ENCODE measurements at places on chromosomes 3 and 15.

- no peak for DNase-seq
These were observed 50.9 kb downstream of the DPH6 start for GRCh38 chr15:35495080-35495479.

GRCh38 chr3:64783200-64783599 lies 95.4 kb upstream of the ADAMTS9 start:
- DNase-seq, result no peak

DNA sequence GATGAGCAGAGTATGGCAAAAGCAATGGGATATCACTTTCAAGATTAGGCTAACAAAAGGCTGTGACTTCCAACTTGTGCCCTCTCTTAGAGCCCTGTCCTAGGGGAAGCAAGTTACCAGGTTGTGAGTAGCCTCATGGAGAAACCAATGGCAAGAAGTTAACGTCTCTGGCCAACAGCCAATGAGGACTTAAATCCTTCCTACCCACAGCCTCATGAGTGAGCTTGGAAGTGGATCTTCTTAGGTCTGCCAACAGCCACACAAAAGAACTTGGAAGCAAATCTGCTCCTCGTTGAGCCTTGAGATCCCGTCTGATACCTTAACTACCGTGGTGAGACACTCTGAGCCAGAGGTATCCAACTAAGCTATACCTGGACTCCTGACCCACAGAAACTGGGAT lies 5.7 kb downstream of the NME9 start:
- no peak for DNase-seq

GRCh38 chr15:77964193-77964592 lies 113.3 kb downstream of the TBC1D2B start:
- DNase-seq, result no peak

GRCh38 chr3:32457971-32458471 lies 44.6 kb downstream of the CMTM6 start:
- DNase-seq, result no peak

- DNase-seq, result no peak
These were observed 52.5 kb downstream of the KLF15 start for GRCh38 chr3:126304704-126305103.

GRCh38 chr15:61141497-61142125 lies 87.5 kb downstream of the RORA start:
- no peak for DNase-seq

- DNase-seq, result no peak
These were observed 51.0 kb upstream of the EIF1B start for GRCh38 chr3:40258555-40258954.

DNA sequence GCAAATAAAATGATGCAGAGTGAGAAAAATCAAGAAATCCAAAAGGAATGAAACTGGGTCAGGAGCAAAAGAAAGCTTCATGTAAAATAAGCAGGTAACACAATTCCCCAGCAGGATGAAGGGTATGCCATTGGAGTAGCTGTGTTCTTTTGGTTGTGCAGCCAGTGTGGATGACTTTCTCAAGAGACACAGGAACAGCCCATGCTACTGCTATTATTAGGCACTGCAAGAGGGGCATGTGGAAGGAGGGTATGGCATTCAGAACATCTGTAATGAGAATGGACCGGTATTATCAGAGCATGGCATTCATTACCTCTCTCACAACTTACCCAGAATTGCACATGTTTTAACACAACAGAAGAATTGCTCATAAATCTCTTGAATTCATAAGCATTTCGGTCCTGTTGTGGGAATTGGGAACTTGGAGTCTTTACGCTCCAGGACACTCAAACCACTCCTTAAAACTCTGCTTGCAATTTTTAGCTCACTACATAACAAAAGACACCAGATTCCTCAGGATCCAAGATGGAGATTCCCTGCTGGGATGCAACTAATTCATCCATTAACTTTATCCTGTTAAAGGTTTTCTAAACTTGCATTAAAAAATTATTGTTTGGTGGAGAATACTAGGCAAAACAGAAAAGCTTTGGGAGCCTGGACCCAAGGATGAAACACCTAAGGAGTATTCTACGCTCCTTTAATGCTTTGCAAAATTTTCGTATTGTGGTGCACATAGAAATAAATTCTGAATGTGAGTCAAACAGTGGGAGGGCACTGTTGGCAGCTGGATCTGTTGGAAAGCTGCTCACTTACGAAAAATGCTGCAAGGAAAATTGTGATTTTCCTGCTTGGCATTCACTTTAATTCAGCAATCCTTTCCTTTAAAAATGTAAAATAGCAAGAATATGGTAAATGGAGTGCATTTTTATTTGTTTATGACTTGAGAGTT lies 34.6 kb upstream of the CDIN1 start:
- no peak for DNase-seq

- DNase-seq, result no peak
These were observed 300.2 kb upstream of the RBMS3 start for GRCh38 chr3:28980631-28981030.

GRCh38 chr3:20043396-20043795 lies 3.1 kb downstream of the KAT2B start:
- DNase-seq, result no peak

GRCh38 chr15:56034514-56034913 lies 41.1 kb upstream of the NEDD4 start:
- no peak for DNase-seq

DNA sequence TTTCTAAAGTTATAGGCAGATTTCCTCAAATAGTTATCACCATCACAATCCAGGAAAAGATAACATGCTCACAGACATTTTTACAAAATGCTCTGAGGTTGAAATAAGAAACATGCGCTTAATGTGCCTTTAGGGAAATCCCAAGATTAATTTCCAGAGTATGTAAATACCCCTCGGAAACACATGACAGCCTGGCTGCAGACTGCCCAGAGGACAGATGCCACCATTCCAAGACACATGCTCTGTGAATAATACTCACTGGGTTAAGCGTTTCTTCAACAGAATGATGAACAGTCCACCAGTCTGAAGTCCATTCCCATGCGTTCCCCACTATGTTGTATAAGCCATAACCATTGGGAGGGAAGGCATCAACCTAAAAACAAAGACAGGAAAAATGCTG lies 56.5 kb downstream of the SUMF1 start:
- no peak for DNase-seq

GRCh38 chr15:48890375-48890972 lies 12.5 kb downstream of the EID1 start:
- DNase-seq, result no peak

DNA sequence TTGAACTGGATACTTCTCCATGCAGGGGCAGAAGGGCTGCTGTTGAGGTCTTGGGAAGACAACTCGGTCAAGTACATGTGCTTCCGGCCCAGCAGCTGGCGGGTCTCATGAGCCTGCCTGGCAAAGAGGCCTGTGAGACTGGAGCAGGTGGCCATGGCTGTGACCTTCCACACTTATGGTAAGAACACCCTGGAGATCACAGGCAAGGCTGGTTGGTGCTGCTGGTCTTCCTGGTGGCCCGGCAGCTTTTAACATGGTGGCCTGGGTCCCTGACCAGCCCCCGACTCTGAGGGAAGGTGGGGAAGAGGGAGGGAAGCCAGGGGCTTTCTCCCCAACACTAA lies 15.4 kb downstream of the CHRD start:
- no peak for DNase-seq

- DNase-seq, result no peak
These were observed 8.8 kb upstream of the FAM174B start for GRCh38 chr15:92664178-92664900.

- no peak for DNase-seq
These were observed 51.7 kb upstream of the CAPN7 start for GRCh38 chr3:15154326-15154725.

Measured in mesenteric fat pad (tissue), 1 donor.